ENCODE measurements at places on chromosomes 4 and X.

GRCh38 chr4:183118141-183118540, 19.1 kb downstream of the WWC2 start:
- DNase-seq: no peak

GRCh38 chr4:143502231-143502630, 11.3 kb upstream of the SMARCA5 start:
- no peak for DNase-seq

GRCh38 chr4:37450911-37451310, 206.4 kb downstream of the NWD2 start:
- no peak for DNase-seq

DNA sequence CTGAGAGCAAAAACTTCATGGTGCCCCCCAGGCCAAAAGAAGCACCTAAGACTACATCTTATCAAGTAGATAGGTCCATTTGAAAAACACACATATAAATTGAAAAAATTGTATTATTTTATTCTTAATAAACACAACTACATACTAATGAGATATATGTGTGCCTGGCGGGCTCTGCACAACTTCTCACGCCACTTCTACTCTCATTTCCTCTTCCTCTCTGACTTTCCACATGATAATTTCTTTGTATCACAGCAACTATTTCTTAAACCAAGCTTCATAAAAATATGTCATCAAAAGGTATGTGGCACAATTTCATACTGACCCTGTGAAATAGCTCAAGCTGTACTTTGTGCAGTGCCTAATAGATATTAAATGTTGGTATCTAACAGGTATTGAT, 10.7 kb upstream of the NPY2R start:
- DNase-seq: no peak

DNA sequence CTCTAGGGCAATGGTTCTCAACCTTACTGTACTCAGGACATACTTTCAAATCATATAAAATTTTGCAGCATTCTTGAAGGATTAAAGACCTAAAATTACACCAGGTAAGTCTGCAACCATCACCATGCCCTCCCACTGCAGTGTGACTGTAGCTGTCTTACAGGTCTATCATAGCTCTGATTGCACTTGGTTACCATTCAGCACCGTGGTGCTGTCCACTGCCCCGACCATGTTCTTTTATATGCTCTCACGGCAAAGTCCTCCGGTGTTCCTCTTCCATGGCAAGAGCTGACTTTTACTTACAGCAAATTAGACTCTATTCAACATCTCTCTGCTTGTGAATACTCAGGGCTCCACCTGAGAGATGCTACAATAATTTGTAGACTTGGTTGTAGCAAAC, 11.5 kb downstream of the CRMP1 start:
- no peak for DNase-seq

DNA sequence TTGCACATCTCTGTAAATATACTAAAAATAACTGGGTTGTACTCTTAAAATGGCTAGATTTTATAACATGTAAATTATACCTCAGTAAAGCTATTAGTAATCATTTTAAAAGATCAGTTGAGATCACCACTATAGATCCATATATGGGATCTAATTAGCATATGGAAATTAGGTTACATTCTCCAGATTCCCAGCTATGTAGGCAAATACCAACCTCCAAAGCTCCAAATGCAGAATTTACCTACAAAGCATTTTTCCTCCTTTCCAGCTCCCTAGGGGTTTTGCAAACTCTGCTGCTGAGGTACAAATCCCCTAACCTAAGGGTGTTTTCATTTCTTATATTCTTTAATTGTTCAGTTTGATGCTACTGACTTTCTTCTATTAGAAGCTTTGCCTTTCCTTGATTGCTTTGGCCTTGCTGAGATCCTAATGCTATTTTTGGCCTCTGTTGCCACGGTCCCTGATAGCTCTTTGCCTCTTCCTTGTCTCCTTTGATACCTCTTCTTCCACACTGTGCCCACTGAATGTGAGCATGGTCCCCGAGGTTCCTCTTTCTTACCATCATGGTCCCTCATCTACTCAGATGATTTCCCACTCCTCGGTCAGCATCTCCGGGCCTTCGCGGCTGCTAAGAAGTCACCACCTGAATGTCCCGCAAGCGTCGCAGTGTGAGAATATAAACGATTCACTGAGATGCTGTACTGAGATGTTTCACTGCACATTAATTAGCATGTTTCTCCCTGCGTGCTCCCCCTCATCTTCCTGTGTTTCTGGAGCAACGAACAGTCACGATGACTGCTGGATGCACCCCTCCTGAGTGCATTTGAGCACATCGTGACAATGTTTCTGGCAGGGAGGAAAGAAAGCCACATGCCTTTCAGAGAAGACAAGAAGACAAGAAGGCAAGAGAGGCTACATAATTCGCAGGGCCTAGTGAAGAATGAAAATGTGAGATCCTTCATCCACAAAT, 23.8 kb downstream of the ENPP6 start:
- peak; percentile 45 for DNase-seq

DNA sequence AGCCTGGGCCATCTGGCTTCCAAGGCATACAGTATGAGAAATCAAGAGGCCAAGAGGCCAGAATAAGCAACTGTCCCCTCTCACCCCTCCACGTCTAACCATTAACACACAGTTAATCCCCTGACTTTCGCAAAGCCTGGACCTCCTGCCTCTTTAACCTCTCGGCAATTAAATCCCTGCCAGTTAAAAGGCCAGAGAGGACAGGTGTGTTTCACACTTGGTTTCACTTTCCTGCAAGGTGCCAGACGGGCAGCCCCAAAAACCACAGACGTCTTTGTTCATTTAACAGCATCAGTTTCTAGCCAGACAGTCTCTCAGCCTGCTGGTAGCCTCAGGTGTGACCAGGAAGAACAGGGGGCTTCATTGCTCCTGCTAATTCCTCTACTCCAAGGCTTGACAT, 91.1 kb upstream of the KIT start:
- no peak for DNase-seq

DNA sequence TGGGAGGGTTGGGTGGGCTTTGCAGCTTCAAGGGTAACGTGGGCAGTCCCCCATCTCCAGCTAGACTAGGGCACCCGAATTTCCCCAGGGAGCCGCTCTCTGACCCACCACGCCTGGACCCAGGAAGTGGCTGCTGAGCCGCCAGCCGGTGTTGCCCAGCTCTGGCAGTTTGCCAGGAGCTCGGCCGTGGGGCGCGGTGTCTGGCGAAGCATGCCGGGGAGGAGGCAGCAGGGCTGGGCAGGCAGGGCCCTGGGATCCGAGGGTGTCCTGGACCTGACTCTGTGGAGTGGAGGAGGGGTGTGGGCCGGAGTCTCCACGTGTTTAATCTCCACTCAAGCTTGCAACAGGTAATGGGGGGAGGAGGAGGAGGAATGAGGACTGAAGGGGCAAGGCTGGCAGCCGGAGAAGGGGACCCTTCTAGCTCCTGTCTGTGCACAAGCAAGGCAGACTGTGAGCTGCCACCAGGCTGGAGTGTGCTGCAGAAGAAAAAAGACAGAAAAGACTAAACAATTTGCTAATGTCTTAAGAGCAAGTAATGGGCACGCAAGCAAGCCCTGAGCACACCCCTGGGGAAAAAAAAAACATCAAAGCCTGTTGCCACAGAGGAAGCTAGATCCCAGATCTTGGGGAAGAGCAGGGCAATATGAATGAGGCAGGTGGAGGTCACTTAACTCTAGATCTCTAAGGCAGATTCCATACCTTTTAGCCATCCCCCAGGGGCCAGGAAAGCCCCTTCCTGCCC, 2.4 kb downstream of the LONRF3 start:
- no peak for DNase-seq

DNA sequence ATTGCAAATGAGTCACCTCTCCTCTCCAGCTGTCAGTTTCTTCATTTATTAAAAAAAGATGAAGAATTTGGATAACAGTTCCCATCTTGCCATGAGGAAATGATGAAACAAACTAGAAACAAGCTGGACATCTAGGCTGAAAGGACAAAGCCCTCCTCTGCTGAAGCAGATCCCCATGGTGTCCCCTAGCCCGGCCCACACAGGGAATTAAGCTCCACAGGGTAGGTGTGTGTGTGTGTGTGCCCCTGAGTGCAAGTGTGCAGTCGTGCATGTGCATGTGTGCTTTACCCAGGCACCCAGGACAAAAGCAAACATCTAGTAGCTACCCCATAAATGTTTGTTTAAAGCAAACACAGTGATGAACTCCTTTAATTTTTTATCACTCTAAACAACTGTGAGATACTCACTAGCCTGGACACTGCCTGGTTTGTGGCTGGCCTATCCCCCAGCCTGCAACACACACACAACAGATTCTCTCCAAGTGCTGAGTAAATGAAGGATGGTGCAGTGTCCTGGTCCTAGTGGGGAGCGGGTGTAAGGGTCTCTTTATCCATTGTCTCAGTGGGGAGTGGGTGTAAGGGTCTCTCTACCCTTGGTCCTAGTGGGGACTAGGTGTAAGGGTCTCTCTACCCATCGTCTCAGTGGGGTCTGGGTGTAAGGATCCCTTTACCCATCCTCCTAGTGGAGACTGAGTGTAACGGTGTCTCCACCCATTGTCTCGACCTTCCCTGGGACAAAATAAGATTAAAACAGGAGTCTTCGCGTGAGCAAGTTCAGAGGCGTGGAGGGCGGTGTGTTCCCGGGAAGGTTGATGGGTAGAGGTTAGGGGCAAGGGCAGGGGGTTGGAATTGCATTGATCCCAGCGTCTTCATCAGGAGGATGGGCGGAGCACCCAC, 688 bp upstream of the EVC start:
- DNase-seq: no peak

- no peak for DNase-seq
These were observed 112.0 kb upstream of the TTC29 start for GRCh38 chr4:147057611-147058190.

GRCh38 chr4:27366104-27366823, 505.6 kb downstream of the STIM2 start:
- DNase-seq: no peak

DNA sequence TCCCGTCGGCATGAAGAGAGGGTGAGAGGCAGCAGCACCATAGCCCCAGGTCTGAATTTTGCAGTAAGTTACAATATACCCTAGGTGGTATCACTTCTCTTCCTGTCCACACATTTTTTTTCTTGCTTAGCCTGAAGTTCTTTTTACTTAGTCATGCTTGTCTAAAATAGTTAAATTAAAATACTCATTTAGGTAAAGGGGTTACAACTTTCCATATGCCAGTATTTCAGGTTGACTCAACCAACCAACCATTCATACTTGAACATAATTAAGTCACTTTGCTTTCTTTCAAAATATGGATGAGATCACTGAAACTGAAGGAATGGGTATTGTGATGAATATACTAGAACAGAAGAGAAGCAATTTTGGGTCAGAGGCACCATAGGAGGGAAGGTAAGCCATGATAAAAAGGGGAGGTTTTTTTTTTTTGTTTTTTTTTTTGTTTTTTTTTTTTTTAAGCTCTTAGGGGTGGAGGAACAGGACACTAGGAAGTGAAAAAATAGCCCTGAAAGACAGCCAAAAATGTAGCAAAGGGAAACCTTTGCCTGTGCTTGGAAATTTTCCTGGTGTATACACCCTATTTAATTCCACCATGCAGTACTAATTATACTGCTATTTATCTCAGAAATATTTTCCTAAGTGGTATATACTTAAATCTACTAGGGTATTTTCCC, 41.8 kb downstream of the RPS6KA3 start:
- no peak for DNase-seq

DNA sequence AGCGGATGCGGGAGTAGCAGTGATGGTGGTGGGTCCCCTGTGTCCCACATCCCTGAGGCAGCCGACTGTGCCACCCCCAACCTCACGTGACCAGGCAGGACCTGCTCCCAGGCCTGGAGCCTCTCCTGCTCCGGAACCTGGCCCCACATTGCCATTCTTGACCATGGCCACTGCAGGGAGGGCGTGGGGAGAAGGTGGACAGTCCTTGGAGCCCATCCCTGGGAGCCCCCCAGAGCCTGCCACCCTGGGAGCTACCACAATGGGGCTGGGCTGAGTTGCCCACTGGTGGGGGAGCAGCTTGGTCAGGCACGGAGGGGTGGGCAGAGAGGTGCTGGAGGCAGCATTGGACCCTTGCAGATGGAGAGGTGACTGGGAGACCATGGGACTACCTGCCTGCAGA, 36.8 kb downstream of the TMPRSS11A start:
- DNase-seq: no peak

GRCh38 chrX:106999002-106999975, 723 bp downstream of the MORC4 start:
- DNase-seq: peak; percentile 70

DNA sequence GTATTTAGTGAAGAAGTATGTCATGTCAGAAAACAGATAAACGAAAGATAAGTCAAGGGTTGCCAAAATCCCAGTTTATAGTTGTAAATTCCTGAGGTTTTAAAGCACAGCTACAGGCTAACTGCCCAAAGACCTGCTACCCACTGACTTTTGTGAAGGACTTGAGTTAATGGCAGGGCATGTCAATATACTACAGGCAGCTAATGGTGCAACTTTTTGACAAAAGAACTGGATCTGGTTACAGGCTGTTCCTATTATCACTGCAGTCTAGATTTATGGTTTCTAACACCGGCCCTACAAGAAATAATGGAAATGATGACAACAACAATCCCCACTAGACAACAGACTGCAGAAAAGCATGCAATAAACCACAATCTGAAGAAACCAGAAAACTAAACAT, 6.4 kb downstream of the SCML2 start:
- DNase-seq: no peak

DNA sequence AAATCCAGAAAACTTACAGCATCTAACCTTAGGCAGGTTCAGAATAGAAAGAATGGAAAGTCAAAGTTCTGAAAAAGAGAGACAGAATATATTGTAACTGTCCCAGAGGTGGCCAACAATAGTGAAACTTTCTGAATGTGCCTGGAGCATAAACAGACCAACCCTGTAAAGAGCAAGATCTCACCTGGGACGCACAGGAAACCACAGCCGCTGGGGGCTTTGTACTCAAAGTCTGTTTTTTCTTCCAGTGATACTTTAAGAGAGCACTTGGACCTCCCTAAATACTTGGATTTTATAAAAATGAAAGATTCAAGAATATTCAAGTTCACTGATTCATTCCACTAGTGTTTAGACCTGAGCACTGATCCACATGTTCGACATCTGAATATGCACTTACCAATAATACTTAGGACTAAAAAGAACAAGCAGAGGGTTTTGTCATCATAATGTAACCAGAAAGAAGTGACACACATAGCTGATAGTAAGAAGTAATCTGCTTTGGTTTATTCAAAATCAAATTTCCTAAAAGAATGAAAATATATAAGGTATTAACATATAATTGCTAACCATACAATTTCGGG, 35.3 kb downstream of the ARAP2 start:
- DNase-seq: no peak

- DNase-seq: peak; percentile 60
These were observed 236.1 kb downstream of the OPHN1 start for GRCh38 chrX:68196939-68197791.

- DNase-seq: no peak
These were observed 261.5 kb upstream of the FTHL17 start for GRCh38 chrX:31333165-31333831.

GRCh38 chrX:70096052-70096451, 33.8 kb downstream of the OTUD6A start:
- no peak for DNase-seq

GRCh38 chr4:25993395-25994185, 79.6 kb downstream of the SMIM20 start:
- no peak for DNase-seq
